ENCODE measurements at places on chromosomes 5 and 9. TPM values are rescaled to one million over a fixed set of nuclear protein-coding genes. Genes with fewer than 3 reads are reported as not detected.

- no peaks in the 10 kb centered on the region for H3K36me3 ChIP-seq
- no peak overlapping the region for H3K4me3 ChIP-seq
- H3K27ac ChIP-seq = no peak overlapping the region
- DNase-seq = no peak
- H3K27me3 ChIP-seq = no peaks in the 10 kb centered on the region
Observed at GRCh38 chr9:12723409-12724028, 30.3 kb downstream of the TYRP1 start.

The CNTRL gene
- total RNA-seq = 11.6 TPM

- no peak overlapping the region for H3K27ac ChIP-seq
- peak; percentile 82 for DNase-seq
- peaks cover 9% of the 10 kb centered on the region for H3K4me1 ChIP-seq
- H3K4me3 ChIP-seq = peak overlapping the region; percentile 86
- H3K36me3 ChIP-seq = peaks cover 4% of the 10 kb centered on the region
- no peaks in the 10 kb centered on the region for H3K27me3 ChIP-seq
Observed at GRCh38 chr5:72108202-72109061, 1.2 kb downstream of the MAP1B start.

DNA sequence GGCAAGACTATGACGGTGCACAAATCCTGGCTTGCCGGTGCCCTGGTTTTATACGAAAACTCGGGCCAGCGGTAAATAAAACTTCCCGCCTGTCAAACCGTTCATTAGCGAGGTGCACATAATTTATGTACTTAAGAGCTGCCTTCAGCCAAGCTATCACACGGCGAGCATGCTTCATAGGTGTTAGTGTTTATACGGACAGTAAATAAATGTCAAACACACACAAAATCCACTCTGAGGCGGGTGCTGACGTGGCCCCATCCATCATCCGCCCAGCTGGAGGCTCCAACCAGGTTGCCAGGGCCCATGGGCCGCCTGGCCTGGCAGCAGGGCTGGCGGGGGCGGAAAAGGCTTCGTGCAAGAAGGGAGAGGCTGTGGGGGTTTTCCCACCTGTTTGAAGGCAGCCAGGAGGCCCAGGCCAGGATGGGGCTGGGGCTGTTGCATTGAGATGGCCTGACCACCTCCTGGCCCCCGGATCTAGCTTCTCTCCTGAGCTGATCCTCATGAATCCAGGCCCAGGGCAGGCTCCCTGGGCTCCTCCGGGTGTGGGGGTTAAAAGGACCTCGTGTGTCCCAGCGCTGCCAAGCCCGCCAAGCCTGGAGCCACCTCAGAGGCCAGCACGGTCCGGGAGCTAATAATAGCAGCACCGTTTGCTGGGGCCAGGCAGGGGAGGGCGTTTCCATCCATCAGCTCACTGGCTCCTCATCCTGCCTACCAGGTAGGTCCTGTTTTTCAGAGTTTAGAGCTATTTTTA lies 43.2 kb downstream of the BARX1 start:
- no peak overlapping the region for H3K27ac ChIP-seq
- no peak overlapping the region for H3K4me3 ChIP-seq
- no peaks in the 10 kb centered on the region for H3K4me1 ChIP-seq
- no peaks in the 10 kb centered on the region for H3K36me3 ChIP-seq
- no peaks in the 10 kb centered on the region for H3K27me3 ChIP-seq
- peak; percentile 49 for DNase-seq

The WNK2 gene
- total RNA-seq = 69.4 TPM

The LCN15 gene
- total RNA-seq = not detected

- no peaks in the 10 kb centered on the region for H3K4me1 ChIP-seq
- H3K27ac ChIP-seq = no peak overlapping the region
- H3K27me3 ChIP-seq = no peaks in the 10 kb centered on the region
Observed at GRCh38 chr5:149062371-149063016, 368 bp downstream of the SH3TC2 start.

The CAVIN4 gene
- total RNA-seq = 6.8 TPM

The OTP gene
- total RNA-seq = not detected

DNA sequence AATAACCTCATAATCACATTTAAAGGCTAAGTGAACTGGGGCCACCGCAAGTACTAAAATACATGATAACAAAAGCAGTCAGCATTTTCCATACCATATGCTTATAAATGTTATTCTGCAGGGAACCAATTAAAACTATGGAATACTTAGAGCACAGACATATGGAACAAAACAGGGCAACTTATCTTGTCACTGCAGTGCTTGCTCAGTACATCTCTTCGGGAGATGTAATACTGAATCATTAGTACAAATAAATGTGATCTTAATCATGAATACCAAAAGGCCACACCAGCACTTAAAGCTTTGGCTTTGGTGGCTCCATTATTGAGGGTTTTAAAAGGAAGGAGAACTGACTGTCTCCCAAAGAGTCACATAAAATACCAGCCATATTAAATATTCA lies 32.1 kb downstream of the PRUNE2 start:
- no peaks in the 10 kb centered on the region for H3K36me3 ChIP-seq
- no peak overlapping the region for H3K27ac ChIP-seq
- no peak for DNase-seq

The C1QTNF3 gene
- 1.1 TPM for total RNA-seq

DNA sequence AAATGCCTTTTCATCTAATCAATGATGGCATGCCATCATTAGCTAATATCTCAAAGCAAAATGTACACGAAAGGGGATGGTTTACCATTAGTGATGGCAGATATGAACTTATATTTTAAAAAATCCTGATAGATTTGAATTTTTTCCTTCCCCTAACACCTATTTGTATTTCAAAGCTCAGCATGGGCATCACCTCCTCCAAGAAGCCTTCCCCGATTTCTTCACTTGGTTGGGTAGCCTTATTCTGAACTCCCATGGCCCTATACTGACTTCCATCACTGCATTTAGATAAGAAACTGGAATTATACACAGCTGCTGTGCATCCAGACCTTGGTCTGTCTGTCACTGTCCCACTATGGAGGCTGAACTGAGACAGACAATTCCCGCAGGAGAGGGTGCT lies 49.6 kb upstream of the FBXW11 start:
- H3K27ac ChIP-seq = no peak overlapping the region
- H3K36me3 ChIP-seq = peaks cover 15% of the 10 kb centered on the region
- no peaks in the 10 kb centered on the region for H3K4me1 ChIP-seq
- no peaks in the 10 kb centered on the region for H3K27me3 ChIP-seq

DNA sequence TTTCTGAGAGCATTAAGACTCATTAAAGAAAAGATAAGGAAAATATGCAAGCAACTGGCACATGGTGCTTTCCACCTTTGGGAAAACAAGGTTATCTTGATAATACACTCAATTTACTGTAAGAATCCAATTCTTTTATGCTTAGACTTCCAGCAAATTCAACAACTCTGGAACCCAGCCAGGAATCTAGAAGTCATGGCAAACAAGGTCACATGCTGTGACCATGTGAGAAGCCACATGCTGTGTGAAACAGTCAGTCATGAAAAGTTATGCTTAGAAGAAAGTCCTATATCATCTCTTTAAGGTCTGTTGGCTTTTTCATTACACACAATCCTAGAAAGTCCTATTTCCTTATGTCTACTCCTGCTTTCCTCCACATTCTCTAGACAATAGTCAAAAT lies 581.8 kb upstream of the C9orf72 start:
- H3K4me3 ChIP-seq = no peak overlapping the region
- no peak for DNase-seq
- no peaks in the 10 kb centered on the region for H3K4me1 ChIP-seq
- peaks cover 3% of the 10 kb centered on the region for H3K36me3 ChIP-seq
- no peaks in the 10 kb centered on the region for H3K27me3 ChIP-seq
- H3K27ac ChIP-seq = no peak overlapping the region

GRCh38 chr5:132425009-132425937 lies 55.8 kb downstream of the SLC22A5 start:
- no peak overlapping the region for H3K4me3 ChIP-seq
- no peak for DNase-seq
- no peaks in the 10 kb centered on the region for H3K36me3 ChIP-seq
- no peaks in the 10 kb centered on the region for H3K27me3 ChIP-seq

The SV2C gene
- total RNA-seq = 0.02 TPM

The C5orf15 gene
- 32.7 TPM for total RNA-seq

The CER1 gene
- total RNA-seq = 22.3 TPM

The PCDHGA7 gene
- 0.83 TPM for total RNA-seq

GRCh38 chr5:140524003-140524402 lies 23.5 kb upstream of the EIF4EBP3 start:
- no peaks in the 10 kb centered on the region for H3K4me1 ChIP-seq
- H3K27me3 ChIP-seq = no peaks in the 10 kb centered on the region
- no peak overlapping the region for H3K4me3 ChIP-seq
- no peak overlapping the region for H3K27ac ChIP-seq

DNA sequence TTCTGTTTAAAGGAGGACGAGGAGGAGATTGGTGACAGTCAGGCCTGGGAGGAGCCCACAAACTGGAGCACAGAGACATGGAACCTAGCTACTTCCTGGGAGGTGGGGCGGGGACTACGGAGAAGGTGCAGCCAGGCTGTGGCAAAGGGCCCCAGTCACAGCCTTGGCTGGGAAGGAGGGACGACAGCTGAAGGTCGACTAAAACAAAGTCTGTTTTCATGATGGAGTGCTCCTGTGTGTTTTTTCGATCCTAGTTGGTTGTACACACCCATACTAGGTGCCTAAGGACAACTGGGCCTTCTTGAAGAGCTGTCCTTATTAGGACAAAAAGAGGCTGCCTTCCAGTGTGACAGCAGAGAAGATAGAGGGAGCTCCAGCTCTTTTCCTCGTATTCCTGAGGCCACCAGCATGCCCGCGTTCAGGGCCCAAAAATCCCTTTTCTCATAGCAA lies 2.9 kb downstream of the CCDC107 start:
- DNase-seq = no peak
- H3K36me3 ChIP-seq = peaks cover 28% of the 10 kb centered on the region
- no peak overlapping the region for H3K4me3 ChIP-seq
- H3K27me3 ChIP-seq = no peaks in the 10 kb centered on the region
- no peak overlapping the region for H3K27ac ChIP-seq
- H3K4me1 ChIP-seq = peaks cover 3% of the 10 kb centered on the region

- H3K4me1 ChIP-seq = no peaks in the 10 kb centered on the region
- H3K27me3 ChIP-seq = peaks cover 35% of the 10 kb centered on the region
- no peak overlapping the region for H3K27ac ChIP-seq
Observed at GRCh38 chr9:137168904-137169856, 671 bp downstream of the LRRC26 start.

The NR5A1 gene
- 0.37 TPM for total RNA-seq

GRCh38 chr9:111030492-111030891 lies 7.8 kb downstream of the LPAR1 start:
- no peaks in the 10 kb centered on the region for H3K36me3 ChIP-seq
- H3K4me3 ChIP-seq = no peak overlapping the region
- no peaks in the 10 kb centered on the region for H3K4me1 ChIP-seq

The C5orf46 gene
- total RNA-seq = not detected

DNA sequence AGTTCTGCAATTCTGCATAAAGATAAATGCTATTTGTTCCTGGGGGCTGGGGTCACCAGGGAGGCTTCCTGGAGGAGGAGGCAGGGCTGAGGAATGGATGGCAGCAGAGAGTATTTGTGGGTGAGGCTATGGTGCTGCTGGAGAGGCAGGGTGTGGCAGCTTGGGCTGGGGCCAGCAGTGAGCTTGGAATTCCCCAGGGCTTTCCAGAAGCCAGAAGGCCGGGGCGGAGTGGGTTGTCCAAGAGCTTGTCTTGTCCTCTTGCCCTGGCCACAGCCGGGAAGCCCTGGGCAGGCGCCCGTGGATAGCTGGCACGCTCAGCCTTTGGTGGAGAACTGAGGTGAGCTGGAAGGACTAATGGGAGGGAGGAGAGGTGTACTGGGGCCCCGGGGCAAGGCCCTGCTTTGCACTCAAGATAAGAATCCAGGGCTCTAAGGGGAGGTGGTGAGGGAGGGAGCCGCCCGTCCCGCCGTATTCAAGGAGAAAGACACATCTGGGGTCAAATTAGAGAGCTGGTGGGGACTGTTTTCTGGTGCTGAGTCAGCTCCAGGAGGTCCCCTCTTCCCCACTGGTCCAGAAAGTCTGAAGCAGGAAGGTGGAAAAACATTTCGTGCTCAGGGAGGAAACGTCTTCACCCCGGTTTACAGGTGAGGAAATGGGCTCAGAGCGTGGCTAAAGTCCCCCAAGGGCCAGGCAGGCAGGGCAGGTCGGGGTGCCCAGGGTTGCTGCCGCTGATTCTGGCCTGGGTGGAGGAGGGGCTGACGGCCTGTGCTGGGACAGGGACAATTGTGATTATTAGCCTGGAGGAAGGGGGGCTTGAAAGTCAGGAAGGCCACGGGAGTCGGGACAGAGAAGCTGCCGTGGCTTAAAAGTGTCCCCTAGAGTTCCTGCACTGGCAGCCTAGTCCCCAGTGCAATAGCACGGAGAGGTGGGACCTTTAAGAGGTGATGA lies 26.9 kb upstream of the CNOT6 start:
- H3K27ac ChIP-seq = no peak overlapping the region
- no peaks in the 10 kb centered on the region for H3K27me3 ChIP-seq
- H3K4me1 ChIP-seq = no peaks in the 10 kb centered on the region
- H3K36me3 ChIP-seq = peaks cover 2% of the 10 kb centered on the region
- H3K4me3 ChIP-seq = no peak overlapping the region

DNA sequence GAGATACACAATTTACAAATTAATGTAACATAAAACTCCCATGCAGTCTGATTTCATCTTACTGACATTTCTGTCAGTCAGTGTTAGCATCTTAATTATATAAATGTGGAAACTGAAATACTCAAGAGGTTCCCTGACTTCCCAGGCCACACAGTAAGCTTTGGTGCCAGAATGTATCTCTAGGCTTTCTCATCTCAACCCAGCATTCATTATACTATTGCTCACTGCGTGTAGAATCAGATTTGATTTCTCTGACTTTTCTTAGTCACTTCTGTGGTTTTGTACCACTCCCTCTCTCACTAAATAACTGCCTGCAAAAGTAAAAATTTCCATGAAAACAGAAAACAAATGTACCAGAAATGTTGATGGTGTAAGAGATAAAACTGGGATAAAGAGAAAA lies 31.7 kb upstream of the CDKN2B start:
- no peak for DNase-seq
- no peaks in the 10 kb centered on the region for H3K4me1 ChIP-seq
- no peak overlapping the region for H3K4me3 ChIP-seq
- no peaks in the 10 kb centered on the region for H3K36me3 ChIP-seq
- no peaks in the 10 kb centered on the region for H3K27me3 ChIP-seq

The PCDHGB6 gene
- 6.0 TPM for total RNA-seq

GRCh38 chr9:121999556-121999955 lies 93.6 kb downstream of the TTLL11 start:
- H3K4me1 ChIP-seq = peaks cover 8% of the 10 kb centered on the region
- no peak overlapping the region for H3K27ac ChIP-seq
- H3K36me3 ChIP-seq = no peaks in the 10 kb centered on the region
- no peaks in the 10 kb centered on the region for H3K27me3 ChIP-seq
- DNase-seq = no peak

The PDE6A gene
- total RNA-seq = not detected

DNA sequence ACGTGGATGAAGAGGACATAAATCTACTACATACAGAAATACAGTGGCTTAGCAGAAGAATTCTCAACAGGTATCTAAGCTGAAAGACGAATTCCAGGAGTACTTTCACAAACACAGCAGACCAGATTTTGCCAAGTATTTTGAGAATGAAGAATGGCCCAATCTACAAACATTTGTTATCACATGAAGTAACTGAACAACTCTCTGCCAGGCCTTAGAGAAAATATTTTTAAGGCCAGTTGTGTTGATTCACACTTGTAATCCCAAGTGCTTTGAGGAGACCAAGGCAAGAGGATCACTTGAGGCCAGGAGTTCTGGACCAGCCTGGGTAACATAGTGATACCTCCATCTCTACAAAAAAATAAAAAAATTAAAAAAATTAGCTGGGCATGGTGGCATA lies 14.3 kb downstream of the AGTPBP1 start:
- H3K36me3 ChIP-seq = peaks cover 8% of the 10 kb centered on the region
- H3K27ac ChIP-seq = no peak overlapping the region
- H3K4me1 ChIP-seq = peaks cover 3% of the 10 kb centered on the region
- H3K4me3 ChIP-seq = no peak overlapping the region

The C5orf58 gene
- total RNA-seq = 1.4 TPM

GRCh38 chr5:129716651-129717050 lies 31.2 kb upstream of the MINAR2 start:
- DNase-seq = no peak
- H3K36me3 ChIP-seq = peaks cover 6% of the 10 kb centered on the region
- no peak overlapping the region for H3K27ac ChIP-seq
- H3K4me3 ChIP-seq = no peak overlapping the region
- H3K4me1 ChIP-seq = no peaks in the 10 kb centered on the region
- H3K27me3 ChIP-seq = no peaks in the 10 kb centered on the region
